ENCODE measurements at places on chromosomes 5 and 9.

GRCh38 chr9:97985058-97985861 lies 2.1 kb downstream of the ANP32B start:
- peak; percentile 56 for DNase-seq

- no peak for DNase-seq
These were observed 112.7 kb upstream of the CLINT1 start for GRCh38 chr5:157971571-157972216.

DNA sequence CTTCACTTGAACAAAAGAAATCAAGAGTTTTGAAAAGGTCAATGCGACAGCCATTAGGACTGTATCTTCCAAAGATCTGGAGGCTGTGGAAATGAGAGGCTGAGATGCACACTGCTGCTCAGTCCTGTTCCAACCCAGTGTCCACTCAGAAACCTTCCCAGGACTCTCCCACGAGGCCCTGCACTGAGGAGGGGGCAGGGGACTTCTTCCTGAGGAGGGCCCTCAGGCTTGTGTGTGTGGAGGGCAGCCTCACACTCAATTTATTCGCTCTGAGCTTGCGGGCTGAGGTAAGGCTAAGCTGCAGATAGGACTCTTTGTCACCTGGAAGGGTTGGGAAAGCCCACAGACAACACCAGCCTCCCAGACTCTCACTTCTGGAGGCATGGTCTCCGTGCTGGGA lies 69.6 kb upstream of the ROR2 start:
- DNase-seq: no peak

- no peak for DNase-seq
These were observed 22.2 kb downstream of the RCL1 start for GRCh38 chr9:4814913-4815312.

- peak; percentile 34 for DNase-seq
These were observed 61.4 kb upstream of the RANBP3L start for GRCh38 chr5:36363101-36363500.

DNA sequence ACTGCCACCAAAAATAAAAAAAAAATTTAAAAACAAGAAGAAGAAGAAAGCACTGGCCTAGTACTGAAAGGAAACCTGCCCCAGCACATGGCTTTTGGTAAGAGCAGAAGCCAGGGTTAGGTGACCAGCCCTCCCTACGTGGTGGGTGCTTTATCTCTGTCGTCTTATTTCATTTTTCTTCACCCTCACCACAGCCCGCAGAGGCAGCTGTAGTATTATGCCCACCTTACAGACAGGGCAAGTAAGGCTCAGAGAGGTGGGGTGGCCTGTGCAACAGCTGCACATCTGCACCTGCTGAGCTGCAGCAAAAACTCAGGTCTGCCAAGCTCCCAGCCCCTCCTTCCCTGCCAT lies 140.8 kb upstream of the LMX1B start:
- no peak for DNase-seq

GRCh38 chr5:166245556-166245955 lies 2045.9 kb upstream of the WWC1 start:
- DNase-seq: no peak

DNA sequence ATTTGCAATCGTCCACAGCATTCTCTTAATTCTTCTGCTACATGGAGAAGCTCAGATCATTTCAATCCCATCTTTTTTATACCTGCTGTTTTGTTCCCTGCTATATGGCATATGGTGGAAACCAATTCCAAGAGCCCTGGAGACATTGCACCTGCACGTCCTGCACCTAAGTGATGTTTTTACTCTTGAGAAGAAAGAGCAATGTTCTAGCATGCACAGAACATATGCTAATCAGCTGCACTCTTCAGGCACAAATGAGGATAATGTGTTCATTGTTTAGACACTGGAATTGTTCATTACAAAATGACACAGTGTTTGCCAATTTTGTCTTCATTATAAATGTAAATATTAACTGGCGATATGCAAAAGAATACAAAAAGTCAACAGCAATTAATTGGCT lies 935.8 kb downstream of the TLE4 start:
- no peak for DNase-seq

- no peak for DNase-seq
These were observed 7.5 kb downstream of the PLPP7 start for GRCh38 chr9:131296906-131297500.

- peak; percentile 61 for DNase-seq
These were observed 68.5 kb downstream of the SLC24A2 start for GRCh38 chr9:19720377-19720776.

DNA sequence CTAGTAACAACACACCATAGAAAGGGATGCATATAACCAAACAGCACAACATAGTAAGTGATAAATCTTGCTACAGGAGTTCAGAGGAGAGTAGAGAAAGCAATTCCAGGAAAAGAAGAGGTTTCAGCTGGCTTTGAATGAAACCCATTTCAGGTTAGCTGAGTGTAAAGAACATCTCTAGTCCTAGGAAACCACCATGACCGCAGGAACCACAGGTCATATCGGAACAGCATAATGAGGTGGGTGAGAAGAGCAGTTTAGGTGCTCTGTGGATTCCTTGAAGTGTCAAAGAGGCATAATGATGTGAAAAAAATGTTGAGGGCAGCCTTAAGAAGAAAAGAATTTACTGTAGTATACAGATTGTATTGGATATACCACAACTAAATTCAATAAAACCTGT lies 507.5 kb downstream of the MTRR start:
- no peak for DNase-seq

- DNase-seq: no peak
These were observed 170.3 kb upstream of the FTMT start for GRCh38 chr5:121681229-121681855.

DNA sequence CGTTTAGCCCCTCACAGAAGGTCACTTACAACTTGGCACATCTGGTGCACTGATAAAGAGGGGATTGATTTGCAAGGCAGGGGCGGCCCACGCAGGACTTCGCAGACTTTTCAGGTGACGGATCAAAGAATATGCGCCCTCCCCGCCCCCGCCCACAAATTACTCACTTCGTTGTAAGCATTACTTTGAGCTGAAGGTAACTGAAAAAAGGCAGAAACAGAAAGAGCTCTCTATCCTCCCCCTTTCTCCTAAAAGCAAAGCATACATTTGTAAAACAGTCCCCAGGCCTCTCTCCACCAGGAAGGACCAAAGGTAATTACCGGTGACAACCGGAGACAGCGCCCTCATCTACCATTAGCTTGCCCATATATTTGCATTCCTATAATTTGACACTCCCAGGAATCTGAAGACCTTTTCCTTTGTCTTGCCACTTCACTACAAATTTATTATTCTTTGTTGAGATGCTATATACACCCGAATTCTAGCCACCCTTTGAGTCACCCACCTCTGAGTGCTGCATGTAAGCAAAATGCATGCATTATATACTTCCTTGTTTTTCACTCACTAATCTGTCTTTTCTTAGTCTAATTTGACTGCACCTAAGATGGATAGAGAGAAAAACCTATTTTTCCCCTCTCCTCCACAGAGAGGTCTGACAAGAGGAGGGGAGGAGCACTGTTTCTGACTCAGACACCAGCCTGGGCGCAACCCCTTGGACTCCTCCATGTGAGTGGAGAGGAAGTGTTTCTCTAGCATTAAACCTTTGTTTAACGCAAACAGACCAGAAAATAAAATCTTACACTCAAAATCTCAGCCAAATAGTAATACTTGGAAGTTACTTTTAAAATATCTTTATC lies 74.7 kb upstream of the SPIN1 start:
- DNase-seq: no peak

- DNase-seq: peak; percentile 72
These were observed 55.6 kb downstream of the ARHGEF37 start for GRCh38 chr5:149636861-149637246.

DNA sequence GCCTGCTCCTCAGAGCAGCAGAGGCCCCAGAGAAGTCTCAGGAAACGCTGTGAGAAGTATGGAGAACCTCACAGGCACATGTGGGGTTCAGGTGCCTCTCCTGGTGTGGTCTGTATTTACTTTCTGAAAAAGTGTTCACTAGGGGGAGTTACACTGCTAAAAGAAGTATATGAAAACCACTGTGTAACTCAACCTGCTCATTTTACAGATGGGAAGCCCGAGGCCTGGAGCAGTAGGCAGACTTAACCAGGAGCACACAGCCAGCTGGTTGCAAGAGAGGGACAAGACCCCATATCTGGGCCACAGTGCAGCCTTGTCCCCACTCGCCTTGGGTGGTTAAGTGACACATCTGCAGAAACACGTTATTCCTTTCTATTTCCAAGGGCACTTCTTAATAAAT lies 112.8 kb upstream of the SAP30L start:
- DNase-seq: no peak

Measured in RKO (cell line).